Tongue (tissue), 3 donors: ENCODE measurements at places on chromosomes 7 and 10. TPM values are rescaled to one million over a fixed set of nuclear protein-coding genes. Genes with fewer than 3 reads are reported as not detected.

The CHAT gene
- total RNA-seq, result not detected

- no peak for DNase-seq
Measured at GRCh38 chr10:37701781-37702493, 155.5 kb downstream of the ZNF248 start.

DNA sequence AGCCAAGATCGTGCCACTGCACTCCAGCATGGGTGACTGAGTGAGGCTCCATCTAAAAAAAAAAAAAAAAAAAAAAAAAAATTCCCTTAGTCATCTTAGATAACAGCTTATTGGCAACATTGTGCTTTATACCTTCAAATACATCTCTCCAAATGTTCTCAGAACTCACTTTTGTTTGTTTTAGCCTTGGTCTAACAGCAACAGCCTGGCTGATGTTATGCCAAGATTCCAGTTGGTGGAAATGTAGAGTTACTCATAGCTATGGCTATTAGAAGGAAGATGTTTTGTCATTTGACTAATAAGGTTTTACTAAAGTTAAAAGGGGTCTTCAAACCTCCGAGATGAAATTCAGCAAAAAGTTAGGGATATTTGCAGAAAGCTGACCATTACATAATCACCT is 481.4 kb downstream of the NEBL start:
- peak; percentile 11 for DNase-seq

The UBE2H gene
- total RNA-seq, result 101 TPM

The ARHGEF35 gene
- total RNA-seq, result 4.2 TPM

GRCh38 chr7:142478479-142479220 is 220.8 kb upstream of the PRSS58 start:
- peak; percentile 61 for DNase-seq

The NXPH1 gene
- not detected for total RNA-seq

- no peak for DNase-seq
Measured at GRCh38 chr7:55476852-55477780, 95.2 kb downstream of the VOPP1 start.

The SFTPA1 gene
- not detected for total RNA-seq

GRCh38 chr7:96778263-96778662 is 68.6 kb upstream of the SEM1 start:
- no peak for DNase-seq

The IQUB gene
- total RNA-seq, result 1.2 TPM

- no peak for DNase-seq
Measured at GRCh38 chr7:15508258-15508657, 53.6 kb downstream of the AGMO start.

The BLVRA gene
- total RNA-seq, result 25.0 TPM

DNA sequence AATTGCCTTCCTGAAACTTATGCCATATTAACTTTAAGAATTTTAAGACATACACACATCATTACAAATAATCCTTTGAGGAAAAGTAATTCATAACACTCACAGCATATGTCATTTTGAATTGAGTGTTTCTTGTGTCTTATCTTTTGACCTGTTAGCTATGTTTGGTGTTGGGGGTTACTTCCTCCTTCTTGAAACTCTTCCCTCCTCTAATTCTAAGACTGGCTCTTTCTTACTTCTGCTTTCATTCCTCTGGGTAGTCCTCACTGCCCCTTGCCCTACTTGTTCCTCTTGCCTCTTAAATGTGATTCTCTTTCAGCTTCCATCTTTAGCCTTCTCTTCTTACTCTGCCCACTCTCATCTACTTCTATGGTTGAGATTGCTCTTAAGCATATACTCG is 28.3 kb upstream of the PIP4K2A start:
- DNase-seq, result no peak

The CH25H gene
- total RNA-seq, result 0.21 TPM

DNA sequence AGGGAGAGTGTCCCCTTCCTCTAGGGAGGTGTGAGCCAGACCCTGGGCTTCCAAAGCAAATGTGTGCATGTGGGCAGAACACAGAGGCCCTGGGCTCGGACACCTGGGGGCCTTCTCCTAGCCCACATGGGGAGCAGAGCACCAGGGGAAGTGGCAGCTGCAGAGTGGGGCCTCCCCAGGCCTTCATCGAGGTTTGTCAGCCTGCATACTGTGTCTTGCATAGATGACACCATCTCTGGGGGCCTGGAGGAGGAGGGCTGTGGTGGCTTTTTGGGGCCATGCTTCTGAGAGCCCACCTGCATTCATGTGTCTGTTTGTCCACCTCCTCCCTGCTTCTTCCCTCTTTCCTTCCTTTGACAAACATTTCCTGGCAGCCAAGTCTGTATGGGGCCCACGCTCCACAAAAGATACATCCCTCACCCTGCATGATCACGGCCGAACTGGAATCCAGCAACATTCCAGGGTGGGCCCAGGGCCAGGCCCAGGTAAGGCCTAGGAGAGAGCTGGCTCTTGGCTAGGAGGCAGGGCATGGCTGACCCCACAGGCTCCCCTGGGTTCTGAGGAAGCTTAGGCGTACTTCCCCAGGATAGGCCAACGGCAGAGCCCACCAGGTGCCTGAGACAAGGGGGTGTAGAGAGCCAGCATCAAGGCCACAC is 79.2 kb downstream of the ZMIZ1 start:
- DNase-seq, result no peak

GRCh38 chr10:55232553-55232952 is 431.5 kb upstream of the PCDH15 start:
- no peak for DNase-seq
